ENCODE measurements at places on chromosomes 12 and 14.

DNA sequence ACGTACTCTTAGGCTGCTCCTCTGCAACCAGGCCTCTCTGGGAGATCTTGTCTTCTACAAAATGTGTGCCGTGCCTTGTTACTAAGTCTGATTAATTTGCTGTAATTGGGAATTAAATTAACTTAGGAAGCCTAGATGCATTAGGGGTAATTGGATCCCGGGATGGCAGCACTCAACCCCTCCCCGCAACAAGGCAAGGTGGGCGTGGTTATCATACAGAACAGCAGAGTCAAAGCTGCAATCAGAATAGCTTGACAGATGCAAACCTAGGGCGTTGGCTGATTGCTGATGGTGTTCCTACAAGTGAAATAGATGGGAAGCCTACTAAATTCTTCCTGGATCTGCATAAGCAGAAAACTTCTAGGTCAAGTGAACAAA, 34.5 kb upstream of the NFYB start:
- no peak for DNase-seq

DNA sequence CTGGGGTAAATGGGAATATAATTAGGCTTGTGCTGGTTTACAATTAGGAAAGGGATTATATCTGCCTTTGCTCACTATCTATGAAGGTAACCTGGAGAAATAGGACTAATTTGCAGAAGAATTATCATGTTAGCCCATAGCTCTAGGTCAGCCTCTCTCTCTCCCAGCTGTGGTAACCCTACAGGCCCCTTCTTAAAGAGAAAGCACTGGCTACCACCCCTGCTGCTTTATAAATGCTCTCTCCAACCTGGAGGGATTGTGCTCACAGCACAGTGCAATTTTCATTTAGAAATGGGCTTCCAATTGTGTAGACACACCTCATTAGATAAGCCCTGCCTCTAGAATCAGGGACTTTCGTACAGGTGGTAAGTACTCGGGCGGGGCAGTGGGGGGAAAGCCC, 22.7 kb upstream of the MGST1 start:
- DNase-seq, result no peak

DNA sequence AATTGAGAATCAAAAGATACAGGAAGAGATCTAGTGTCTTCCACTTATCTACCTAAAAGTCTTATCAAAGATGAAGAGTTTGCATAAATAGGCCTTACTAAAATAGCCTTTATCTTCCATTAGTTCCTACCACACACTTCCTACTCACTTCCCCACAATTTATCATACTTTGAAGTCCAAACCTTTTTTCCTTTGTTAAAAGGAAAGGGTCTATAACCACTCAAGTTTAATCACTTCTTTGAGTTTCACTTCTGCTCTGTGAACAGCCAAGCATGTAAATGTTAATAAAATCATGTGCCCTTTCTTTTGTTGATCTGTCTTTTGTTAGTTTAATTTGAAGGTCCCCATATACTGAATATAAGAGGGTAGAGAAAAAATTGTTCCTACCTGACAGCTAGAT, 114.5 kb downstream of the PHLDA1 start:
- no peak for DNase-seq

GRCh38 chr12:70110085-70110484, 133.1 kb upstream of the CNOT2 start:
- no peak for DNase-seq

- no peak for DNase-seq
Observed at GRCh38 chr12:48135027-48135426, 15.9 kb downstream of the PFKM start.

DNA sequence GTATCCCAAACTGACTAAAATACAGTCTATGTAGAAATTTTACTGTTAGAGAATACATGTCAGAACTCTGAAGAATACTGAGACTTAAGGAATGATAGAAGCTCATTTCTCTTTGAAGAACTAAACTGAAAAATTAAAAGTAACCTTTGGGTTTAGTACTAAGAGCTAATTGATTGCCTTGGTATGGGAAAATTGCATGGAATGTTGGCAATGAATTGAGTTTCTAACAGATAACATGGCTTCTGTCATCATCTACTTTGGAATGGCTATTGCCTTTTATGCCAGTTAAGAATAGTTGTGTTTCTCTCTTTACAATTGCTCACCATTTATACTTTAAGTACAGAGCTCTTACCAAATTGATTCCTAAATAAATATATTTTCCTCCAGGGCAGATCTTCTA, 308.8 kb upstream of the SYT1 start:
- no peak for DNase-seq

DNA sequence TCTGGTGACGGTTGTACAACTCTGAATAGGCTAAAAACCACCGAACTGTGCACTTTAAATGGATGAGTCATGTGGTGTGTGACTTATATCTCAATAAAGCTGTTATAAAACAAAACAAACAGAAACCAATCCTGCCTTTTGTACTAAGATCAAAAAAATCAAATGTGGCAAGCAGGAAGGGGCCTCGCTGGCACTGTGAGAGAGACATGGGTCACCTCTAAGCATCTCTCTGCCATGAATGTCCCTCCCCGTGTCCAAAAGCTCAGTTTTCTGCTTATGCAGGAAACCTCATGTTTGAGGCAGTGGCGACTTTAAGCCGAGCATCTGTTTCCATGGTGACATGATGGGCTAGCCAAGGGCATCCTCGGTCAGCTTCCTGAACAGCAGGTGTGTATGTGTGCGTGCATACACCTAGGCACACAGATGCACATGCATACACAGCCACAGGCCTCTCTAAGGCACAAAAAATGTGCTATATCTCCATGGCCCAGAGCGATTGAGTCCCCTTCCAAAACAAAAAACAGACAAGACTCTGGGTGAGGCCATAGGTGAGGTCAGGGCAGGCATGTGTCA, 44.4 kb downstream of the ARL6IP4 start:
- no peak for DNase-seq

DNA sequence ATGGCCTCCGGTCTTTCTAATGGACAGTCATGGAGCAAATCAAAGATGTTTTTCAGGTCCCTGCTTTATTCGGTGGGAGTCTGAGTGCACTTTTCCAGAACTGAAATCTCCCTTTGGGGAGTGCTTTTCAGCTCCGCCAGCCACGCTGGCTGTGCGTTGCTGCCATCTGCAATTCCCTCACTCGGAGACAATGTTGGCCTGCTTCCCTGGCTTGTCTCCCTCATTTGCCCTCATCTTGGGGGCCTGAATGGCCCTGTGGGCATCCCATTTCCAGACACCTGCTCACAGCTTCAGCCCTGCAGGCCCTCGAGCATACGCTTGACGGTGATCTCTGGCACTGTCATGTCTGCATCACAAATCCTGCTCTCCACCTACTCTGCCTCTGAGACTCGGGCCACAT, 103.8 kb downstream of the CCDC92 start:
- no peak for DNase-seq

DNA sequence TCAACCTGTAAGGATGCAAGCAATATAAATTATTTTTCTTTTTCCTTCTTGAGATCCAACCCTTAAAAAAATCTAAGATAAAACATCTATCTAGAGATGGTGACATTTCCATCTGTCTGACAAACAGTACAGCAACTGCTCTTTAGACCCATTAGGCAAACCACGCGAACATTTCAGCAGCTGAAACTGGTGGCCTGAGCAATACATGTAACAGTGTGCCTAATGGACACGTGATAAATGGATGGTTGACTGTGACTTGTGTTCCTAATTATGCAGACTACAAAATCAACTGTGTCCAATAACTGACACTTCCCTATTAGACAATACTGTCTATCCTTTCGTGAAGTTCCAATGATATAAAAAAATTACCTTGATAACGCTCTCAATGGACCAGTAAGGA, 18.9 kb downstream of the E2F7 start:
- no peak for DNase-seq

DNA sequence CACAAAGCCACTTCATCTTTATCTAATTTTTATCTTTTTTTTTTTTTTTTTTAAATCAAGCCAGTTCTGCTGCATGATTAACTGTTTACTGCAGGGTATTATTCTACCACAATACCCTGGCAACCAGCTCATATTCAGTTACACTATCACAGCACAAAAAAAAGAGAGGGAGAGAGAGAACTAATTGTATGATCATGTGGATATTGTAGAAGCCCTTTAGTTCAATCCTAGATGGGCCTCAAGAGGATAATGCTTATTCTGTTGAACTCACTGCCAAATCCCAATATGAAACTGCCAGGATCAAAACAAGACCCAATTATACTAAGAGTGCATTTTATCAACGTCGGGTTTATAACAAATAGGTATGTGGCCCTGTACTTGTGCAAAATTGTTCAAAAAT, 51.5 kb downstream of the MED13L start:
- no peak for DNase-seq

- no peak for DNase-seq
Observed at GRCh38 chr12:122297494-122297893, 31.2 kb upstream of the VPS33A start.

DNA sequence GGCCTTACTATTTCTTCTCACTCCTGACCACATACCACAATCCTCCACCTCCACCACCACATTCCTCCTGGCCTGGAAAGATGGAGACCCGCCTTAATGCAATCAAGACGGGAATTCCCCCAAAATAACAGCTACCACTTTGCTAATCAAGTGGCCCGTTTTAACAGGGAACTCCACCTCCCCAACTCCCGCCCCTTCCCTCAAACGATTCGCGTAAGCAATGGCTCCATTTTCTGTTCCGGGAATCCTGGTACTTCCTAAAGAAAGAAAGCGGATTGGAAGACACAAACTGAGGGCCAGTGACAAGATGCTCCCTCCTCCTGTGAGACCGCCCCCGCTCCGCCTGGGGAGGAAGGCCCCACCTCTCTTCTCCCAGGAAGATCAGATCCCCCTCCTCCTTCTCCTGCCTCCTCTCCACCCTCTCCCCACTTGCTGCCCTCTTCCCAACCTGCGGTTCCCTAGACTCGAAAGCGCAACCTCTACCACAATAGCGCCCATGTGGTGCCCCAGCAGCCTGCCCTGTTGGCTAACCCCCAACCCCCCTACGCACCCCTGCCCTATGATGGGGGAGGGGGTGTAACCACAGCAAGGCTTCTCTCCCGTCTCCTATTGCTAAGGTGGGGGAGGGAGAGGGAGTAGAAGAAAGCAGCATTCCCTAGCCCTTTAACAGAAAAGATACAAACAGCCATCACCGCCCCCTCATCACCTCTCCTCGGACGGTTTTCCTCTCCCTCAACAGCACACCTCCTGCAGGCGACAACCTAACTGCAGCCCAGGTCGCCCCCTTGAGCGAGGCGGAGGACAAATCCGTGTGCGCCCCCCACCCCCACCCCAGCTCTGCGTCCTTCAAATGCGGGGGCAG, 777 bp downstream of the ARF3 start:
- peak; percentile 92 for DNase-seq

DNA sequence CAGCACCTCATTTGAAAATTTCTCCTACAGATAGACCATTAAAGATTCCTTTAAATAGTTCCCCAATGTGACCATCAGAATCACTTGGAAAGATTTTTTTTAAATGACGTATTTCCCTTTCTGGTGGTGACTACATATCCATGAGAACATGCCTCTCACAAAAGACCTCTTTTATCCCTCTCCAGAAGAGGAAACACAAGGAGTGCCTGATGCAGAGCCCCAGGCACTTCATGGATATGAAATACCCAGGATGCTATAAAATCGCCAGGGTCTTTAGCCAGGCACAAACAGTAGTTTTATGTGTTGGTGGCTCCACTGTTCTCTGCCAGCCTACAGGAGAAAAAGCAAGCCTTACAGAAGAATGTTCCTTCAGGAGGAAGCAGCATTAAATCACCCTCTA, 97.1 kb downstream of the ETNK1 start:
- DNase-seq, result no peak

GRCh38 chr12:97276661-97277429, 185.8 kb upstream of the RMST start:
- no peak for DNase-seq

DNA sequence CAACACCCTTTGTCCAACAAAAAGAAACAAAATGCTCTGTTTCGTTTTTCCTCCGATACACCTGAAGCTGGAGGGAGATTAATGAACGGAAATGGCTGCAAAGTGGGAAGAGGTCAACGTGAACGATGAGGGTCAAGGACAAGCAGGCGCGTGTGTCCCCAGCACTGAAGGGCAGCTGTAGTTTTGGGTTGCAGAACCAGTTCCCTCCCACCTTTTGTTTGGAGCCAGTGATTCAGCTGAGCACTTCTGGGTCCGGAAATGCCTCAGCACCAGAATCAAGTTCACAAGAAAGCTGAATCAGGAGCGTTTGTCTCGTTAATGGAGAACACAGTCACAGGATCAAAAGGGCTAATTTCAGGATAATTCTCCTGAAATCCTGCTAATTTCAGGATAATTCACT, 51.1 kb upstream of the PWP1 start:
- DNase-seq, result no peak

GRCh38 chr12:88371416-88372183, 208.7 kb downstream of the KITLG start:
- peak; percentile 84 for DNase-seq

DNA sequence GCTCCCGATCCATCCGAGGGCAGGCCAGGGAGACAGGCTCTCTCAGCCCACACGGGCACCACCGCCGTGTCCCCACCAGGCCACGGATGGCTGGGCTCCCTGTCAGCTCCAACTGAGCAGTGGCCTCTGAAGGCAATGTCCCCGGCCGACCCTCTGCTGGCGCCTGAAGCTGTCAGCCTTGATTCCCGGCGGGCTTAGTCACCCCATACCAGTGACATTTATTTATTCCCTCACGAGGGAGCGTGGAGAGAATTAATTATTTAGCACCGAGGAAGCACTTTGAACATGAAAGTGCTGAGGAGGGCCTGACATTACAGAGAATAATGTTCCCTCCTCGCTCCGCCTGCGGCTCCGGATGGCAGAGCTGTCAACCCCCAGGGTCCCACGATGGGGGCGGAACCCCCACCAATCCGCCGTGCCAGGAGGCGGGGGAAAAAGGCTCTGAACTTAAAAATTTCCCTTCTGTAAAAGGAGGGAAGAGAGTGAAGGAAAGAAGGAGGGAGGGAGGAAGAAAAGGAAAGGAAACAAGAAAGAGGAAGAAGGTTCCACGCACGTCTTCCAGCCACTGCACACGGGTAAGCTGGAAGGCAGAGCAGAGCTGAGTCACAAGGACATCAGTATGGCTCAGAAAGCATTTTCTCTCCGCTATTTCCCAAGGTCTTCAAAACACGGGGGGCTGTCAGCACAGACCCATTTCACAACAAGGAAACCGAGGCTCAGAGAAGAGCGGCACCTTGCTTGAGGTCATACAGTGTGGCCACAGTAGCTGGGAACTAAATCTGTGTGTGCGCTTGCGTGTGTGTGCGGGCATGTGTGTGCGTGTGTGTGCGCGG, 108.7 kb upstream of the NCOR2 start:
- no peak for DNase-seq

GRCh38 chr12:47779943-47780504, 7.0 kb downstream of the SLC48A1 start:
- DNase-seq, result no peak

DNA sequence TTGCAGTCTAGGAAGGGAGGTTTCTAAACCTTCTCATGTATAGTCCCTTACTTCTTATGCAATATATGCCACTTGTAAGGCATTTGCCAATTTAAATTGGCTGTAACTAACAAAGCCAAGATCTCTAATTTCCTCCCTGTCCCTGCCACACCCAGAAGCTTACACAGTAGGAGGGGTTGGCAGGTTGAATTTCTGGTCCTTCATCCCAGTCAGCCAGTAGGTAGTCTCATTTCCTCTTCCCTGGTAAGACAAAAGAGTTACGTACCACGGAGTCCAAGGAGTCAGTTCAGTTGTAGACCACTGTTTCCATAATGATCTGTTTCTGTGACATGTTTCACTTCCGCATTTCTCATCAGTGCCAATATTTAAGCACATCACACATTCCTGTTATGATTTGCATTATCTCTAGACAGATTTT, 47.0 kb upstream of the PLBD1 start:
- DNase-seq, result no peak
